ENCODE measurements at places on chromosomes 4 and X.

DNA sequence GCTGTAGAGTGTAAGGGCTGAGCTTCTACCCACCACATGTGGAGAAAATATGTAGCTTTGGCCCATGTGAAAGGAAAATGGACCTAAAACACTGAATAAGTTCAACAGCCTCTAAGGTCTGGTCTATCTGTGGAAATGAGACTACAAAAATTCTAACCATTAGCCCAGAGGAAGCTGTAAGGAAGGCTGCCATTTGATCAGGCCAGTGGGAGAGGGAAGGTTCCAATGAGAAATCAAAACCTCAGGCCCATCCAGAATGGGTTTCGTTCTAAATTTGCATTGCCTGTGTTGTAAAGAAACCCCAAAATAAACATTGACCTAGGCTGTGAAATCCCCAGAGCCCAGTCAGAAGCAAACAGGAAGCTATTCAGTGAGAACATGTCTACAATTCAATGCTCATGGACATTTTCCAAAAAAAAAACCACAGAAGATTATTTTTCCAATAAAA, 320.4 kb upstream of the SLC7A11 start:
- no peak for DNase-seq

DNA sequence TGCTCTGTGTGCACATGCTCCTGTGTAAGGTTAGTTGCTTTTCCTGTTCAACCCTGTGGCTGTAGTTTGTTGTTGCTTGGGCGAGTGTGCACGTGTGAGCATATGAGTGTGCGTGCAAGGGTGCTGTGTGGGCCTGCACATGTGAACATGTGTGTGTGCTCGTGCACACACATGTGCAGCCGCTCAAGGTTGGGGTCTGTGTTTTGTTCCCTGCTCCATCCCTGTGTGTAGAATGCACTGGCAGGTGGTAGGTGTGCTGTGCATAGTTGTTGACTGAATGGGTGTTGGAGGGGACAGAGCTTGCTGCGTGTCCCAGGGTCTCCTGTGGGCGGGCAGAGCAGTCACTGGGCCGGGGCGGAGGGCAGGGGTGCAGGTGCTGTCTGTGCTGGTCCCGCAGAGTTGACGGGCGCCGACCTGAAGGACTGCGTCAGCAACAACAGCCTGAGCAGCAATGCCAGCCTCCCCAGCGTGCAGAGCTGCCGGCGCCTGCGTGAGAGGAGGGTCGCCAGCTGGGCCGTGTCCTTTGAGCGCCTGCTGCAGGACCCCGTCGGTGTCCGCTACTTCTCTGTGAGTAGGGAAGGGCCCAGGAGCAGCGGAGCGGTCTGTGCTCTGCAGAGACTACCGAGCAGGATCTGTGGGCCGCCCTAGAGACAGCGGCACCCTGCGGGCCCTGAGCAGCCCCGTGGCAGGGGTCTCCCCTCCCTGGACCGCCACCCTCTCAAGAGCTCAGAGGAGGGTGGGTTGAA, 27.9 kb upstream of the HGFAC start:
- no peak for DNase-seq

DNA sequence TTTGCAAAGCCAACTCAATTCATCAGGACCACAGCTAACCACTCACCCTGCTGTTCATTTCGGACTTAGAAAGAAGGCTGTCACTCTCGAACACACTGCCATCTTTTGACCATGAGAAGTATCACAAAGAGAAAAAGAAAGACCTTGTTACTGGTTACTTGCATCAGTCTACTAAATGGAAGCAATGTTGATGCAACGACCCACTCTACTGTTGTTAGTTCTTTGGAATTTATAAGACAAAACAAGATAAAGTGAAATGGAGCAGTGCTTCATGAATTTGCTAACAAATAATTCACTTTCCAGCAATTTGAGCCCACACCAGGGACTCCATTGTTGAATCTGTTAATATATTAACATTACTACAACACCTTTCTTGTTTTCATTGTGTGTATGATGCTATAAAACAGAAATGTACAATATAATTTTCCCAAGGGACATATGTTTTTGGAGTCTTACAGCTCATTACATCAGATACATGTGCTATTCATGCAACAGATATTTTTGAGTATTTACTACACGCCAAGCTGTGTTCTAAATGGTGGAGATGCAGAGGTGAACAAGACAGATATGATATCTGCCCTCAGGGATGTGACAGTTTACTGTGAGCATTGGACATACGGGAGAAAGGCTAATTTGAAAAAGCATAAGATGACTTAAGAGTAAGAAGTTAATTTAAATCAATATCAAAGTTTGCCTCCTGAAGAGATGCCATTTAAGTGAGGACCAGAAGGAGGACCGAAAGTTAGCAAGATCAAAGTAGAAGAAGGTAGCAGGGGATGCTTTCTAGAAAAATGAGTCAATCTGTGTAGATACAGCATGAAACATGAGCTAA, 87.2 kb downstream of the AREG start:
- peak; percentile 21 for DNase-seq

GRCh38 chrX:48648336-48648751, 35.3 kb upstream of the WAS start:
- peak; percentile 53 for DNase-seq

DNA sequence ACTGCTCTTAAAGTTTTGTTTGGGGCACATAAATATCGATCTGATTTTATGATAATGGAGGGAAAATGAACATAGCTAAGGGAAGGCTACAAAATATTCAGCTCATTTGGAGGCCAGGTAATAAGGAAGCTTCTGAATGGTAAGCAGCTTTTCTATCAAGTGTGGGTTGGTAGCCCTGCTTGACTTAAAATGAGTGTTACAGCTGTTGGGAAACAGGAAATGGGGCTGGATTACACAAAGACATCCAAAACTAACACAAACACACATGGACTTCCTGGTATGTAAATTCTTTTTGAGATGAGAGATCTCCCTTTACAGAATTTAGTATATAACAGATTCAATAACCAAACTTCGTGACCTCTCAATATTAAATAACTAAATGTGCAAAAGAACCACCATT, 58.0 kb downstream of the FGF16 start:
- no peak for DNase-seq

DNA sequence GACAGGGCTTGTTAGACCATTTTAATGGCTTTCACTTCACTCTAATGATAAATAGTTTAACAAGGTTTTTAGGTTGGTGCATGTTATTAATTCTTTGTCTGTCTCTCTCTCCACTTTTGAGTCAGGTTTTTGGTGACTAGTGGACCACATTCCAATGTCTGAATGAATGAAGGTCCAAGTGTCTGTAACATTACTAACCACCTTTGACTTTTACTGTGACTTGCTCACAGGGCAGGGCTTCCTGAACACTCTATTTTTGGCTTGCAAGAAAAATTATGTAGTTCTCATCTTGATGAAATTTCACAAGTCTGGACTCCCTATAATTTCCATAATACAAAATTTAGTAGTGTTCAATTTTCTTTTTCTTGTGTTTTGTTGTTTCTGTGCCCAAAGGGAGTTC, 78.9 kb upstream of the BMPR1B start:
- DNase-seq: no peak

- DNase-seq: no peak
These were observed 93.9 kb upstream of the CBR4 start for GRCh38 chr4:169103966-169104412.

DNA sequence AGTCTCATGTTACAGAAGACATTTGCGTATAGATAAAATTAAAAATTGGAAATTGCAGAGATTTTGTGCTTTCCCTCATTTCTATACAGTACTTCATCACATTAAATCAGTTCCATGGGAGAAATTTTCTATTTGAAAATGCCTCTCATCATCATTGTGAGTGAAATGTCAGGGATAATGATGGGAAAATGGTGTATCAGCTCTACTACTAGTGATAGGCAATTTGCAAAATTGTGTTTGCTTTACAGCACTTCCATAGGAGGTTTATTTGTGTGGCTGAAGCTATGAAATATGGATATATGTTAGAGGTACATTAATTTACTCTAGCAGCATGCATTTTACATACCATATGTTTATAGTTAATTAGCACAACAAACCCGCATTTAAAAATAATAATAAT, 21.0 kb upstream of the ANAPC4 start:
- DNase-seq: no peak

DNA sequence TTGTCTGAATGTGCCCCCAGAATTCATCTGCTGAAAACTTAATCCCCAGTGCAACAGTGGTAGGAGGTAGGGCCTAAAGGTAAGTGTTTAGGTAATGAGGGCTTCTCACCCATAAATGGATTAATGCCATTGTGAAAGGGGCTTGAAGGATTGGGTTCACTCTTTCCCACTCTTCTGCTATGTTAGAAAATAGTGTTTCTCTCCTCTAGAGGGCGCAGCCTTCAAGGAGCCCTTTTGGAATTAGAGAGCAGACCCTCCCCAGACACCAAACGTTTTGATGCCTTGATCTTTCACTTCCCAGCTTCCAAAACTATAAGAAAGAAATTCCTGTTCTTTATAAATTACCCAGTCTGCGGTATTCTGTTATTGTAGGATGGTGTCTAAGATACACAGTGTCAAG, 706.4 kb downstream of the SMARCA1 start:
- no peak for DNase-seq

Measured in hematopoietic multipotent progenitor cell treated with erythropoietin and hydrocortisone succinate and interleukin-3 and kit ligand, for 17 days (in vitro differentiated cells).